Right cardiac atrium (tissue), 5 donors: ENCODE measurements at places on chromosomes 2 and 18. TPM values are rescaled to one million over a fixed set of nuclear protein-coding genes. Genes with fewer than 3 reads are reported as not detected.

DNA sequence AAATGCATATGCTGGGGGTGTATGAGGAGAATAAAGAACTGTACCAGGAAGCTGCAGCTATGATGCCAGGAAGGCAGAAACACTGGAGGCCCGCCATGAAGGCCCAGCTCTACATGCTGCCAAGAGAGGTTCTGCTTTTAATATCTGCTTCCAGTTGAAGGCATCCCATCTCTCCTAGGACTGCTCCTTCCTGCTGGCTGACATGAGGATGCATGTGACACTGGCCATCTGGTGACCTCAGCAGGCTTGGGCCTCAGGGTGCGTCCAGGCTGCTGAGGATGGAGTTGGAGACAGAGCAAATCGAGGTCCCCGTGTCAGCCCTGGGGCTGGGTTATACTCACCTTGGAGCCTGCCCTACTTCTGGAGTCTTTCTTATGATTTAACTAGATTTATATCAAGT is 49.0 kb downstream of the PSMG2 start:
- DNase-seq: no peak

- no peak for DNase-seq
These were observed 375.4 kb upstream of the ACVR2A start for GRCh38 chr2:147469471-147469870.

DNA sequence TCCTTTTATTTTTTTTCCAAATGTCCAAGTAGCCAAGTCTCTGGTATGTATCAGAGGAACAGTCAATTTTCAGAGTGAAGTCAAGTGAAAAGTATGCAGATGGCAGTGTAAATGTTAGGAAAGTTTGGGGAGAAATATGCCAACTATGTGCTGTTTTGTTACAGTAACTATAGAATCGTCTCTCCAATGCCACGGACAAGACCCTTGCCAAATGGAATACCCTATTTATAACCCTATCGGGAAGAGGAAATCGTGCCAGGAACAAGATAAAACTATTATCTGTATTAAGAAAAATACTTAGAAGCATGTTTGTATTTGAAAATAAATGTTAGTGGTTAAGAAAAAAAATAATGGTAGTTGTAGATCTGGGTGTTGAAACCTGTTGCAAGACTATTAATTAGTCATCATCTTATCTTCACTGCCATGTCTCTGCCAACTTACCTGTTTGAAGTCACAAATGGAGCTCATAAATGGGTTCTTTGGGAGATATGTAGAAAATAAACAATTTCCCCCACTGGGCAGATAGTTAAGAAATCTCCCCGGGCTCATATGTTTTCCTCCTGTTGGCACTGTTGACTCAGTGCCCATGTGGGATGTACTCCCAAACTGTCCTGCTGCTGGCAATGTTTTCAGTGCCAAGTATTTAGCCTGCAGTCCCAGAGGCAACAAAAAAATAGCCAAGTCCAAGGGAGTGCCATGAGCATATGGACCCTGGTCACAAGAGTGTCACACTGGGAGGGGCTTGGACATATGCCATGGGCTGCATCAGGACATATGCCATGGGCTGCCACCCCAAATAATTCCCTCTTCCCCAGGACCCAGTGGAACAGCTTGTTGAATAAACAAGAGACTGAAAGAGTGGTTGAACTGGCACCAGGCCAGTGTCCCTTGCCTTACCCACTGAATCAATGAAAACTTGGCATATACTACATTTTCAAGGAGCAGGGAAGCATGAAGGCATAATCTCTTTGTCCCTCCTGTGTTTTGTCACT is 366.9 kb downstream of the OSR1 start:
- peak; percentile 58 for DNase-seq

SYT4 gene
- 1.6 TPM for total RNA-seq

GRCh38 chr18:50466634-50467033 is 91.8 kb downstream of the SKA1 start:
- DNase-seq: no peak

GRCh38 chr2:192150166-192150565 is 44.6 kb downstream of the TMEFF2 start:
- no peak for DNase-seq

DNA sequence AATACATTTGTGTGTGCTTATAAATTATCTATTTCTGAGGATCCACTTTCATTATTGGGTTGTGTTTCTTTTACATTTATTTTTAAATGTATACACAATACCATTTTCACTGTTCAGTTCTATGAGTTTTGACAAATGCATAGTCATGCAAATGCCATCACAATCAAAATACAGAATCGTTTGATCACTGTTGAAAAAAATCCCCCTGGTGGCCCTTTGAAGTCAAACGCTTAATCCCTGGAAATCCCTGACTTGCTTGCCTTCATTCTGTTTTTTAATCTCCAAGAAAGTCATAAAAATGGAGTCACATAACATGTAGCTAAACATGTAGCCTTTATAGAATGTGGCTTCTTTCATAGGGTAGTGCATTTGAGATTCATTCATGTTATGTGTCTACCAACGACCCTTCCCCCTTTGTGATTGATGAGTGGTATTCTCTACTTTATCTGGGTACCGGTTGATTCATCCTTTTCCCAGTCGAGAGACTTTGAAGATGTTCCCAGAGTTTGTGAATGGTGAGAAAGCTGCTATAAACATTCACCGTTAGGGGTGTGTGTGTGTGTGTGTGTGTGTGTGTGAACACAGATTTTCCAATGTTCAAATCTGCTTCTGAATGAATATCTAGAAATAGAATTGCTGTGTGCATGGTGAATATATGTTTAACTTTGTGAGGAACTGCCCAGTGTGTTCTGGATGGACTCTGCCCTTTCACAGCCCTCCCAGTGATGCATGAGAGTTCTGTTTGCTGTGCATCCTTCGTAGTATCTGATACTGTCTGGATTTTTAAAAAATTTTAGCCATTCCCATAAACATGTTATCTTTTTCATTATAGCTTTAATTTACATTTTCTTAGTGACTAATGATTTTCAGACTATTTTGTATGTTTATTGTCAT is 173.6 kb downstream of the GALR1 start:
- DNase-seq: no peak

- no peak for DNase-seq
These were observed 110.7 kb downstream of the RTP5 start for GRCh38 chr2:241980193-241980592.

DNA sequence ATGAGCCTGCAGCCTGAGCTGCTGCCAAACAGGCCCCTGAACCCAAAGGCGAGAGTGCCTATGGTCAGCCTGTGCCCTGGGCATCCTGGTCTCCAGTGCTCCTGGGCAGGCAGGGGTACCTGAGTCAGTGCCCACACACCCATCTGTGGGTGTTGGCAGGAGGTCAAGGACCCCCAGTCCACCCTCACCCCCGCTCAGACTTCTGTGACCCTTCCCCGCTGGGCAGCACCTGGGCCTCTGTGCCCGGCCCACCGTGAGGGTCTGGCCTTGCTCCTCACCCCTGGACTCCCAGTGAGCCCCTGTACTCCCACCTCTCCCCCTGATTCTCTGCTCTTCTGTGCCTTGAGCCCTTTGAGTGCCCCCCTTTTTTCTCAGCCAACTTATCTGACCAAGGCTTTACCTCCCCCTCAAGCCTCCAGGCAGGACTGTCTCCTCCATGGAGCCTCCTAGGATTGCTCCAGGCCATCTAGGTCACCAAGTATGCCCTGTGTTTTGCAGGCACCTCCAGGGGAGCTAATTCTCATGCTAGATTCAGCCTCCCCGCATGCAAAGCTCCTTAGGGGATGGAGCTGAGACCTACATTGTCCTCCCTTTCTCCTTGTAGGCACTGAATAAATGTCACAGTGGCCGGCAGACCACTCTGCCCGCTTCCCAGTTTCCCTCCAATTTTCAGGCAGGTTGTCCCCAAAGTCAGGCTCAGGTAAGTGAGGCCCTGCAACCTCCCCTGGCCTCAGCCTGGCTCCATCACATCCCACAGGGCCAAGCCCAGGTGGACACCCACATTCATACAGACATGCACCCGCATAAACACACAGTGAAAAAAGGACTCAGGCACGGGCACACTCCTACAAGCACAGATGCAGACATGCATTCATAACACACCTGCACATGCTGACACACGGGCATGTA is 21.9 kb upstream of the PTMA start:
- no peak for DNase-seq

DNA sequence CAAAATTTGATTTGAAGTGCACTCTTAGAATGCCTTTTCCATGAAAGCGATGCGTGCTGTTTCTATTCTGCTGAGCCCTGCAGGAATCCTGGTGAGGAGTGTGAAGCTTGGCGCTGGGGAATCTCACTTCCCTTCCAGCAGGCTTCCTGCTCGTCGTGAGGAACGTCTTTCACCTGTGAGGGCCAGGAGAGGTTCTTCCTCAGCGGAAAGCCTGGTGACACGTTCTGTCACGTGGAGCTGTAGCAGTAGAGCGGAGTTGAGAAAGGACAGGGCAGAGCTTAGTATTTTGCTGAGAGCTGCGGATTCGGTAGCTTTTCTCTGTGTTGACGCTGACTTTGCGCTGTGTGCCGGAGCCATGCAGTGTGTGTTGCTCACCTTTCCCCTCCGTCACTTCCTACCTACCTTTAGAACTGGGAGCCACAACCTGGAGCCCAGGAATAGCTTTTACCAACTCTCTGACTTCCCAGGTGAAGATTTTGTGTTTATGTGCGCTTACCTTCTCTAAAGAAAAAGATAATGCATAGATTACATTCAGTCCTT is 294.8 kb downstream of the PTGR3 start:
- DNase-seq: no peak

DNA sequence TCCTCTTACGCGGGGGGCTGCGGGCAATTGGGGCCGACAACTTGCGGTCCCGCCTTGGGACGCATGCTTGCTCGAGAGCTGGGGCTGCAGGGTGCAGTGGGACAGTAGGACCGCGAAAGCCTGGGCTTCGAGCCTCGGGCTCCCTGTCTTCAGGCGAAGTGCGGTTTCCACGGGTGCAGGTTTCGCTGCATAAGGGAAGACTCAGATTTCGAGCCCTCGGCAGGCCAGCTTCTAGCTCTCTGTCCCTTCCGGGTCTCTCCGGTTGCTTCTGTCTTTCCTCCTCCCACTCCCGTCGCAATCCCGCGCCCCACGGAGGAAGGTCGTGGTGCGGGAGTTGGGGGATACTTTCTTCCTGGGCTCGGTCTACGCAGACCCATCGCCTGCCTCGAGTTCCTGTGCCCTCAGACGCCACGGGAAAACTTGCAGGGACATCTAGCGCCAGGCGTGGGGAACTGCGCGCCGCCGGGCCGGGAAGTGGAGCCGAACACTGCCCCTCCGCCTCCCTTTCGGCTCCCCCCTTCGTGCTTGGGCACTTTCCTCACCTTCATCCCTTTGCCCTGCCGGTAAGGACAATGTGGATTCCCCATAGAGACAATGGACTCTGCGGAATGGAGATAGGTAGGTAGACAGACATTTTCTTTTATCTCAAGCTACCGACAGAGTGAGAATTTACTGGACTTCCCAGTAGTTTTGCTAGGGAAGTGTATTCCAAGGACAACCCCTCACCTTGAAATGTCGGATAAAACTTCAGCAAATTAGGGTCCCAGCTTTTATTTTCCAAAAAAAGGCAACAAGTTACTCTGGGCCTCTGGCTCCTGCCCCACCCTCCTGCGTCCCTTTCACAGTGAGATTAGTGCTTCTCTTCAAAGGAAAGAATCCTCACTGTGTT is 4.2 kb upstream of the HOXD13 start:
- peak; percentile 79 for DNase-seq
